Vein endothelial cell (primary cell): ENCODE measurements at places on chromosomes 1 and 21. TPM values are rescaled to one million over a fixed set of nuclear protein-coding genes. Genes with fewer than 3 reads are reported as not detected.

Gene SLC2A5
- total RNA-seq, result under 0.01 and 0.33 TPM in 2 replicates

Gene FCAMR
- not detected in 2 replicates for total RNA-seq

Gene TSPAN2
- 1.5 and 4.2 TPM in 2 replicates for total RNA-seq

Gene GCSAML
- not detected in 2 replicates for total RNA-seq

Gene DMAP1
- 16.6 and 16.7 TPM in 2 replicates for total RNA-seq

Gene OR2L13
- not detected in 2 replicates for total RNA-seq

Gene SSBP3
- total RNA-seq, result 22.6 and 23.5 TPM in 2 replicates

Gene FLG
- total RNA-seq, result not detected in 2 replicates

Gene NR1I3
- not detected in 2 replicates for total RNA-seq

Gene LCE3E
- total RNA-seq, result not detected in 2 replicates

Gene DPH2
- total RNA-seq, result 22.9 and 26.4 TPM in 2 replicates

Gene KCNN3
- total RNA-seq, result 1.2 and 2.3 TPM in 2 replicates

Gene PLPPR4
- 0.19 TPM in 1 of 2 replicates, not detected in the other for total RNA-seq

Gene FAM72C
- total RNA-seq, result 0.33 and 1.9 TPM in 2 replicates

Gene IVL
- not detected in 2 replicates for total RNA-seq

Gene ZNF695
- total RNA-seq, result 0.98 and 3.0 TPM in 2 replicates

Gene SPRR5
- not detected in 2 replicates for total RNA-seq

Gene CFHR3
- total RNA-seq, result not detected in 2 replicates

Gene TAS1R3
- total RNA-seq, result 0.38 and 0.65 TPM in 2 replicates

Gene SZT2
- total RNA-seq, result 32.1 and 32.7 TPM in 2 replicates

Gene LCE1D
- total RNA-seq, result not detected in 2 replicates

Gene CASQ1
- total RNA-seq, result not detected in 2 replicates

Gene LCE1C
- not detected in 2 replicates for total RNA-seq

Gene CR1L
- total RNA-seq, result not detected in 2 replicates

Gene SERPINC1
- total RNA-seq, result 0.38 TPM in 1 of 2 replicates, not detected in the other

Gene ERMAP
- 7.8 and 10.5 TPM in 2 replicates for total RNA-seq

Gene AMY2B
- total RNA-seq, result 0.98 and 2.6 TPM in 2 replicates

Gene CFH
- 43.9 and 98.6 TPM in 2 replicates for total RNA-seq

Gene ZZZ3
- total RNA-seq, result 54.5 and 78.0 TPM in 2 replicates

Gene OR2L8
- total RNA-seq, result not detected in 2 replicates

Gene MAEL
- total RNA-seq, result 0.33 and 0.67 TPM in 2 replicates

Gene SPRR2A
- total RNA-seq, result not detected in 2 replicates

Gene TMEM82
- total RNA-seq, result not detected in 2 replicates

Gene FMN2
- under 0.01 and 0.19 TPM in 2 replicates for total RNA-seq
